A549 (cell line): ENCODE measurements at places on chromosomes 4 and X. TPM values are rescaled to one million over a fixed set of nuclear protein-coding genes. Genes with fewer than 3 reads are reported as not detected.

The CFAP47 gene
- polyA plus RNA-seq, result 0.03 TPM in 1 of 3 replicates, not detected in the others

The USP17L29 gene
- not detected in 3 replicates for polyA plus RNA-seq

The EFHC2 gene
- polyA plus RNA-seq, result 0.31 to 0.48 TPM (median 0.37 TPM) in 3 replicates

The MAP7D2 gene
- 9.4 to 10.1 TPM (median 10.1 TPM) in 3 replicates for polyA plus RNA-seq

DNA sequence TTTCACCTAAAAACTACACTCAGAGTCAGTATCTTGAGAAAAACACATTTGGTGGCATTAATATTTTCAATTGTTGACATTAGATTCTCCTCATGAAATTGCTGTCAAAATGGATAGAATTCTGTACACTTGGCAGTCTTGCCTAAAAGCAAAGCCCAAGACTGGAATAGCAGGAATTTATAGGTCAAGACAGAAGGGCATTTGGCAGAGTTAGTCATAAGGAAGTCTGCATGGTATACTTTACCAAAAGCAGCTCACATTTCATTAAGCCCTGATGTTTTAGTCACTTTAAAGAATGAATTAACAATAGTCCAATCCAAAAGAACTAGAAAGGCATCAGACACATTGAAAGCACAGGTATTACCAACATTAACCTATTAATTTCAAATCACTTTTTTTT is 7.1 kb downstream of the CCDC160 start:
- no peak for DNase-seq

DNA sequence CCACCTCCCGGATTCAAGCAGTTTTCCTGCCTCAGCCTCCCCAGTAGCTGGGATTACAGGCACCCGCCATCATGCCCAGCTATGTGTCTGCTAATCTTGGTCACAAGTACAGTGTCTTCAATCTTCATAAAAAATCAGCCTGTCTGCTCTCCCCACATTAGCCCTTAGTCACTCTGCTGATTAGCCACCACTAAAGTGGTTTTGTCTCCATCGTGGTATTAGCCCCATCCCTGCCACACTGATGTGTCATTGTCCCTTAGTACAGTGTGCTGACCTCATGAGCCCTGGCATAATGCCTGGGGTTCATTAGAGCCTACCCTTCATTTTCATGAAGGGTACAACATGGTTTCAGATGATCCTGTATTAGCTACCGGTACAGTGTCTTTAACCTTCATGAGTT is 49.9 kb downstream of the ZNF157 start:
- DNase-seq, result no peak

DNA sequence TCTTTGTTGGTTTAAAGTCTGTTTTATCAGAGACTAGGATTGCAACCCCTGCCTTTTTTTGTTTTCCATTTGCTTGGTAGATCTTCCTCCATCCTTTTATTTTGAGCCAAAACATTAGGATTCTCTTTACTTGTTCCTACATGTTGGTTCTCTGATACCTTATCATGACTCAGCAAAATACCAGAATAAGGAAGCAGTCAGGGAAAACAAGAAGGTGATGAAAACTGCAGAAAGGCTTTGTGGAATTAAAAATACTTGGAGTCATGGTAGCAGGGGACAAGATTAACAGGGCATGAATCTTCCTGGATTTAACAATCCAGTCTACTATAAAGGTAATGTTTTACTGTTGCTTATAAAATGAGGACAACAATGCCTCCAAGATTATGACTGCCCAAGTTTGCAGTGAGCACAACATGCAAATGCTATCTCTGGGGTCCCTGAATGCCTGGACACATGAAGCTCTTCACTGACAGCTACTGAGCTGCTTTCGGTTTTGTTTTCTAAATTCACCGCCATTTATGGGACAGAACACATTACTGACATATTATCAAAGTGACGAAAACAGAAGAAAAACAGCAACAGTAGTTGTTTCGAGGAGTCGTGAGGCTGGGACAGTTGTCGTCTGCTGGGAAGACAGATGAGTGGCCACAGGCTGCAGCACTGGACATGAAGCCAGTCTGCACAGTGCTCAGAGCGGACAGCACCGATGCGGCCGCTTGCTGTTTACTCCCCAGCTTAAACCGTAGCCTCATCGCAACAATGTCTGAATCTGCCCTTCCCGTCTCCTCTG is 174.5 kb upstream of the DKK2 start:
- no peak for DNase-seq

DNA sequence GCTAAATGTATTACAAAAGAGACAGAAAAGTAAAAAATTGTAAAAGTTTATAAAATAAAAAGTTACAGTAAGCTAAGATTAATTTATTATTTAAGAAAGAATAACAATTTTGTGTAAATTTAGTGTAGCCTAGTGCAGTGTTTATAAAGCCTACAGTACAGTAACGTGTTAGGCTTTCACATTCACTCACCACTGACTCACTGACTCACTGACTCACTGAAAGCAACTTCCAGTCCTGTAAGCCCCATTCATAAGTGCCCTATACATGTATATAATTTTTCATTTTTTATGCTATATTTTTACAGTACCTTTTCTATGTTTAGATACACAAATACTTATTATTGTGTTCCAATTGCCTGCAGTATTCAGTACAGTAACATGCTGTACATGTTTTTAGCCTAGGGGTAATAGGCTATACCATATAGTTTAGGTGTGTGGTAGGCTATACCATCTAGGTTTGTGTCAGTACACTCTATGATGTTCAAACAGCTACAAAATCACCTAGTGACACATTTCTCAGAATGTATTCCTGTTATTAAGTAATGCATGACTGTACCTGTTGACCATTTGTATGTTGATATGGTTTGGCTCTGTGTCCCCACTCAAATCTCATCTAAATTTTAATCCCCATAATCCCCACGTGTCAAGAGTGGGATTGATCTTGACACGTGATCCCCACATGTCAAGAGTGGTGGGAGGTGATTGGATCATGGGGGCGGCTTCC is 57.9 kb downstream of the CFAP299 start:
- no peak for DNase-seq

GRCh38 chrX:11113731-11114130 is 2.6 kb downstream of the HCCS start:
- no peak for DNase-seq

- no peak for DNase-seq
These were observed 10.2 kb downstream of the ADGRL3 start for GRCh38 chr4:61210186-61210939.

DNA sequence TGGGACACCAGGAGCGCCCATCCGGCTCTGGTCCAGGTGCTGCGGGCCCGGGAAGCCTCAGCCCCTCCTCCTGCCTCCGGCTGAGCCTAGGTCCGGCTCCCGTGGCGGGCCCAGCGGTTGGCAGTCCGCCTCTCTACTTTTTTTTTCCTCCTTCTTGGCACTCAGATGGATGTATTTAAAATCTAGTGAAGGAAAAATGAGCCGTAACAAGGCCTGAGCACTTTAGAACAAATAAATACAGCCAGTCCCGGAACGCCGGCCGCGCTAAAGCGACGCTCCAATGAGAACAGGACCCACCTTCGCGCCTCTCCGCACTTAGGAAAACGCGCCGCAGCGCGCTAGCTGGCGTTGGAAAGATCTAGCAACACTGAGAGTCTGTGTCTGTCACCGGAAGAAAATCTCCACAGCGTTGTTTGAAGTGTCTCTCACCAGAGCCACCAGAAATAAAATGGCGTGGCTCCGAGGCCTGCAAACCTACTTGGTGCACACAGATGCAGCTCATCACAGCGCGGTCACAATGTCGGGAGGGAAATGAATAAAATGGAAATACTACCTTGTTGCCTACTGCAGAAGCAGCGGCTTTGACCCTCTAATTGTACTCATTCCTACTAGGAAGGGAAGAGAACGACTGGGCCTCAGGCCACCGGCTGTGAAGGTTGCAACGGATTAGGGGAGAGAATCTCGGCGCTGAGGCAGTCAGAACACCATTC is 4.7 kb downstream of the NEUROG2 start:
- no peak for DNase-seq
